Epithelial cell of esophagus (primary cell): ENCODE measurements at places on chromosomes 7 and 10.

- no peak for DNase-seq
Measured at GRCh38 chr7:66627151-66627681, 1.5 kb upstream of the KCTD7 start.

- no peak for DNase-seq
Measured at GRCh38 chr7:46028246-46028645, 107.2 kb upstream of the IGFBP3 start.

DNA sequence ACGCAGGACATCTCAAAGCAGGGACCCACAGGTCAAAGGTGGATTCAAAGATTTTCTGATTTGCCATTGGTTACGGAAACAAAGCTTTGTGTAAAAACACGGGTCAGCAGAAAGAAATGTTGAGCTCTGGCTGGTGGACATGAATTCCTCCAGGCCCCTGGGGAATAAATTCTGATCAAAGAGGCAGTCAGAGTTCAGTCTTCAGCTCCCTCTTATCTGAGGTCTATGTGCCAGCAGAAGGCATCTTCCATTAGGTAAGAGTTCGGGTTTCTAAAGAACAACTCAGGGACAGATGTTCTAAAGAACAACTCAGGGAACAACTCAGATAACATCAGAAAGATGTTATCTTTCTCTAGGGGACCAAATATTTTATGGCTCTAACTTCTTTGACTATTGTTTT, 64.9 kb upstream of the PALS2 start:
- no peak for DNase-seq

GRCh38 chr10:133141144-133141957, 18.7 kb upstream of the KNDC1 start:
- no peak for DNase-seq

GRCh38 chr10:34152434-34152833, 662.7 kb downstream of the PARD3 start:
- DNase-seq, result no peak

- DNase-seq, result no peak
Measured at GRCh38 chr10:45197816-45198485, 117.5 kb downstream of the OR13A1 start.

GRCh38 chr7:91251877-91252276, 12.4 kb upstream of the FZD1 start:
- no peak for DNase-seq

- no peak for DNase-seq
Measured at GRCh38 chr10:1197384-1197783, 141.2 kb downstream of the WDR37 start.

- no peak for DNase-seq
Measured at GRCh38 chr7:51134013-51134441, 182.6 kb downstream of the COBL start.

- peak; percentile 24 for DNase-seq
Measured at GRCh38 chr10:73093922-73094850, 2.5 kb downstream of the P4HA1 start.

DNA sequence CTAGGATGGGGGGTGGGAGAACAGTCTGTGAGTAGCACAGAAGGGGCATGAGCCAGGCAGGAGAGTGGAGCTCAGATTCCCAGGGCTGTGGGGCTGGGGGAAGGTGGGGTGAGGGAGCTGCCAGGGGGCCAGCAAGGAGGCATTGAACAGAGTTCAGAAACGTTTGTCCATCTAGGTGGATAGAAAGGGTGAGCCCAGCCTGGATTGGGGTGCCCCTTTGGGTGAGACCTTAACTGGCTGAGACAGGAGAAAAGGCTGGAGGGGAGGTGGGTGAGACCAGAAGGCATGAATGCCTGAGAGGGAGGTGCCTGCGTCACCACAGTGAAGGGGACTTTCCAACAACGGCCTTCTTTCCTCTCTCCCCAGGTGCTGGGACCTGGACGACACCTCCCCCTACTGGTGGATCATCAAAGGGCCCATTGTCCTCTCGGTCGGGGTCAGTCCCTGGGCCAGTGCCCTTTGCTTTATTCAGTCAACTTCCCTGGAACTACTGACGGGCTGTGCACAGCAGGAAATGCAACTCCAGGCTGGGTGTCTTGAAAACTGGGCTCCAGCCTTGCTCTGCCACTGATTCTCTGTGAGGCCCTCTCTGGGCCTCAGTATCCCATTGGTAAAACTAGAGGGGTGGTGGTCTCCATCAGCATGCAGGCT, 11.0 kb downstream of the GHRHR start:
- peak; percentile 62 for DNase-seq

- DNase-seq, result no peak
Measured at GRCh38 chr10:121461307-121461706, 136.9 kb downstream of the FGFR2 start.

DNA sequence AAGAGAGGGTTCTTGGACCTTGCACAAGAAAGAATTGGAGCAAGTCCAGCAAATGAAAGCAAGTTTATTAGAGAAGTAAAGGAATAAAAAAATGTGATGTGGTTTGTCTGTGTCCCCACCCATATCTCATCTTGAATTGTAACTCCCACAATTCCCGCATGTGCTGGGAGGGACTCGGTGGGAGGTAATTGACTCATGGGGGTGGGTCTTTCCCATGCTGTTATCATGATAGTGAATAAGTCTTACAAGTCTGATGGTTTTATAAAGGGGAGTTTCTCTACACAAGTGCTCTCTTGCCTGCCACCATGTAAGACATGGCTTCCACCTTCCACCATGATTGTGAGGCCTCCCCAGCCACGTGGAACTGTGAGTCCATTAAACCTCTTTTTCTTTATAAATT, 39.2 kb upstream of the FZD9 start:
- no peak for DNase-seq

DNA sequence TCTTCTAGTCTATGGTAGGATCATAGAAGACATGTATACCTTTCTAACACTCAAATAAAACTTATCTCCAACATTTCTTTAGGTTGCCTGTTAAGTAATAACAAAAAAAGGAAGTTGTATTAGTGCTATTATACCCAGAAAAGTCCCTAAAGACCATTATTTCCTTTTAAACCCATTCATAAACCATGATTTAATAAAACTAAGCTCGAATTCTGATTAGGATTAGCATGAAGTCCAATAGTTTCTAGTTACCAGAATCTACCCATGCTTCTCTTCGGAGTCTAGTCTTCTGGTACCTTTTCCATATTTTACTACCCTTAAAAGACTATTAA, 62.7 kb downstream of the USP6NL start:
- DNase-seq, result no peak

DNA sequence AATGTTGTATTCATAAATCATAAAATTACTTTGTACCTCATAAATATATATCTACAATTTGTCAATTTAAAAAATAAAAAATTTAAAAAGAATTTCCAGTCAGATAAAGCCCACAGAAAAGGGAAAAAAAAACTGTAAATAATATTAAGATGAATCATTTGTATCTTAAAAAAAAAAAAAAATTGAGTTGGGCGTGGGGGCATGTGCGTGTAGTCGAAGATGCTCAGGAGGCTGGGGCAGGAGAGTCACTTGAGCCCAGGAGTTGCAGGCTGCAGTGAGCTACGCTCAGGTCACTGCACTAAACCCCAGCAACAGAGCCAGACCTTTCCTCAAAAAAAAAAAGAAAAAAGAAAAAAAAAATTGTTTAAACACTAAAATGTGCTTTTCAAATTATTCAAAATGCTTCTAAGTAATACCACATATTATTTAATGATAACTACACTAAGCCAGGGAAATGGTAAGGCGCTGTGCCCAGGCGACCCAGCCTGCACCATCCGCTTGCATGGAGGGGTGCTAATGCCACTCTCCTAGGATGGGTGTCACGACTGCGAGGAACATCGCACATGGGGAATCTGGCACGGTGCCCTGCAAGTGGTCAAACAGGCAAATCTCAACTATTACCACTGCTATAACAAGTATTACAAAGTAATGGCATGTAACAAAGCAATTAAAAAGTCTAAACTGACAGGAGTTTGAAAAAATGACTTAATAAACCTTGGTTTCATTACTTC, 15.4 kb downstream of the GLUD1 start:
- no peak for DNase-seq

- no peak for DNase-seq
Measured at GRCh38 chr10:118912961-118913600, 116.4 kb upstream of the NANOS1 start.

DNA sequence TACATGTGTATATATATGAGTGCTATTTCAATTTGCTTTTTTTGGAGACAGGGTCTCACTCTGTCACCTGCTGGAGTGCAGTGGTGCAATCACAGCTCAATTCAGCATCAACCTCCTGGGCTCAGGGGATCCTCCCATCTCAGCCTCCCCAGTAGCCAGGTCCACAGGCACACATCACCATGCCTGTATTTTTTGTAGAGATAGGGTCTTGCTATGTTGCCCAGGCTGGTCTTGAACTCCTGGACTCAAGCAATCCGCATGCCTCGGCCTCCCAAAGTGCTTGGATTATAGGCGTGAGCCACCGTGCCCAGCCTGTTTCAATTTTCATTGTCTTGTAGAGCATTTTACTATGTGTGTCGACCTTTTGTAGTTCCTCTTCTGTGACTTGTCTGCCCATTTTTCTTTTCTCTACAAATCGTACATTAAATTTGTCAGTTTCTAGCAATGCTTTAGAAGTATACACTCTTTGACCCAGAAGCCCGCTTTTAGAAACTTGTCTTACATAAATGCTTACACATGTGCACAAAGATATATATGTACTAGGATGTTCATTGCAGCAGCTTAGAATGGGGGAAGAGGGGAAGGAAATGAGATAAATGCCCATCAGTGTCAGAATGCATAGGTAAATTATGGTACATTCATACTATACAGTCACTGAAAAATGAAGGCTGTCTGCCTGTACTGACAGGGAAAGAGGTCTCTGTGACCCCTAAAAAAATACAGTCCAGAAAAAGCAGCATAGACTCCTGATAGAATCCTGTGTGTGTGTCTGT, 12.2 kb upstream of the RFC2 start:
- no peak for DNase-seq

- DNase-seq, result peak; percentile 98
Measured at GRCh38 chr10:99834410-99834809, 52.0 kb downstream of the ABCC2 start.

DNA sequence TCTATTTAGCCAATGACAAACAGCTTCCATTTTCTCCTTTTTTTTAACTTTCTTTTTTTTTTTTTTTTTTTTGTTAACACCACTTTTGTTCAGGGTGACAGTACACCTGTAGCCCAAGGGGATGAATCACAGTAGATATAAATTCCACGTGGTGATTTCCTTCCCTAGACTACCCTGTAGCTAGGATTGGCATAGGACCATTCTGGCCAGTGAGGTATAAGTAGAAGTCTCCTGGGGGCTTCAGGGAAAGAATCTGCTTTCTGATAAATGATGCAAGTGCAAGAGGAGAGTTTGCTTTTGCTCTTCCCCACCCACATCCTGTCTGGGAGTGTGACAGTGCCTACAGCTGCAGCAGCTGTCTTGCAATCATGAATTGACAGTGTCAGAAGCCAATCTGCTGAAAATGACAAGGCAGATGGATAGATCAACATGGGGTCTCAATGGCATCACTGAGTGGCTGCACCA, 63.2 kb upstream of the TOMM7 start:
- peak; percentile 20 for DNase-seq

DNA sequence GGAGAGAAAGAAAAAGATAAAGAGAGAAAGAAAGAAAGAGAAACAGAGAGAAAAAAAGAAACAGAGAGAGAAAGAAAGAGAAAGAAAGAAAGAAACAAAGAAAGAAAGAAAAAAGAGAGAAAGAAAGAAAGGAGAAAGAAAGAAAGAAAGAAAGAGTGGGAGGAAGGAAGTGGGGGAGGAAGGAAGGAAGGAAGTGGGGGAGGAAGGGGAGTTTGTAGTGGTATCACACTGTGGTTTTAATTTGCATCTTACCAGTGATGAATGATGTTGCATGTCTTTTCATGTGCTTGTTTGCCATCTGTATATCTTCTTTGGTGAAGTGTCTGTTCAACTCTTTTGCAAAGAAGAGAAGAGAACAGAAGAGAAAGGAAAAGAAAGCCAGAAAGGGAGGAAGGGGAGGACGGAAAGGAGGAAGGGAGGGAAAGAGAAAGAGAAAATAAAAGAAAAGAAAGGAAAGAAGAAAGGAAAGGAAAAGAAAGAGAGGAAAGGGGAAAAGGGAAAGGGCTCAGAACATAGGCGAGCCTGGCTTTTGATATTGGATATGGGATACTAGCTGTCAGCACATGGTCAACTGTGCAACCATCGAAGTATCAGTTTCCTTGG, 79.2 kb upstream of the FRMD4A start:
- DNase-seq, result no peak

- DNase-seq, result no peak
Measured at GRCh38 chr10:65090991-65091390, 1569.8 kb downstream of the REEP3 start.

- no peak for DNase-seq
Measured at GRCh38 chr10:25078658-25079431, 62.4 kb downstream of the THNSL1 start.

DNA sequence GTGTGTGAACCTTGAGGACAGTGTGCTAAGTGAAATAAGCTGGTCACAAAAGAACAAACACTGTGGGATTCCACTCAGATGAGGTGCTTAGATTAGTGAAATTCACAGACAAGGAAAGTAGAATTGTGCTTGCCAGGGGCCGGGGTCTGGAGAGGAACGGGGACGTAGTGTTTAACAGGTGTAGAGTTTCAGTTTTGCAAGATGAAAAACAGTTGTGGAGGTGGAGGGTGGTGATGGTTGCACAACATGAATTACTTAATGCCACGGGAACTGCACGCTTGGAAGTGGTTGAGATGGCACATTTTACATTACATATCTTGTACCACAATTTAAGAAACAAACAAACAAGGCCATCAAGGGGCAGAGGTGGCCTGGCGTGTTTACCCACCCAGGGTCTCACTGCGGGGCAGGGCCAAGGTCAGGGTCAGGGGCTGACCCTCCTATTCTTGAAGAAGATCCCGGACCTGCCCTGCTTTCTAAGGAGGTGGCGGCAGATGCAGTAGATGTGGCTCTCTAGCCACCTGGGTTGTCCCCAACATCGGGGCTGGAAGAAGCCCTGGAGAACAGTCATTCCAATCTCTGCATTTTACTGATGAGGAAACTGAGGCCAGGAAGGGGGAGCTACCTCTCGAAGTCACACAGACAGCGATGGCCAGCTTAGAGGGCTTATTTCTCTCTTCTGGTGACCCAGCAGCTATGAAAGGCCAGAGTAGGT, 91.5 kb upstream of the LRRC4 start:
- peak; percentile 70 for DNase-seq
